ENCODE measurements at places on chromosomes 2 and 18.

- DNase-seq, result no peak
Measured at GRCh38 chr2:33216508-33217182, 259.8 kb upstream of the RASGRP3 start.

DNA sequence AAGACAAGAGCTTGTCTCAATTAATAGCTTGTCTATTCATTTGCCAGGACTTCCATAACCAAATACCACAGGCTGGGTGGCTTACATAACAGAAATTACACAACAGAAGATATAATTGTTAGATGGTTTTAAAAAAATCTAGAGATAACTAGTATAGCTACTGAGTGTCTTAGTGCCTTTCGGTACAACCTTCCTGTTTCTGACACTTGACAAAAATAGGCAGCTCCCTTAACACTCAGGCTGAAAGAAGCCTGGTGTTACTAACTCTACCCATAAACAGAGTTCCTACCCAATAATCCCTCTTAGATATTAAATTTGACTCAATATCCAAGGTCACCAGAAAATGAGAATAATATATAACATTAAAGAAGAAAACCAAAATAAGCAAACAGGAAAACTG, 129.7 kb downstream of the BARD1 start:
- DNase-seq, result no peak

DNA sequence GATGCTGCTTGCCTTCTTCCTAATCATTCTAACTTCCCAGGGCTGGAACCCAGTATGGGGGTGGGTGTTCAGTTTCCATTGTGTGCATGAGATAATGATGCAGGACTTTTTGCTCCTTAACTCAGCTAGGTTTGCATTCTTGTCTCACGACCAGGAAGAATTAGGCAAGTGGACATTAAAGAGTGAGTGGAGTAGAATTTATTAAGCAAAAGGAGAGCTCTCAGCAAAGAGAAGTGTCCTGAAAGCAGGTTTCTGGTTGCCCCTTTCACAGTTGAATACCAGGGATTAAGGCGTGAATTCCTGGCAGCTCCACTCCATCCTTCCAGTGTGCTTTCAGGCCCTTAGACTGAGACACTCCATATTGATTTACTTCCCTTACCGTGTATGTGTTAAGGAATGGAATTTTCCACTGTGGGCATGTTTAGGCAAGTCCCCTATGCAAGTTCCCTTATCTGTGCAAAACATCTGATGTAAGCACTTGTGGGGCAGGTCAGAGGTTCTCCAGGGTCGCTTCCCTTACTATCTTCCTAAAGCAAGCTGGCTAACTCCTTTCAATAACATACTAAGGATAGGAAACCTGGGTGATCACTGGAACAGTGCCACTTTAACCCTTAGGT, 126.5 kb downstream of the GPR39 start:
- no peak for DNase-seq

- DNase-seq, result no peak
Measured at GRCh38 chr2:49241991-49242390, 87.7 kb upstream of the FSHR start.

GRCh38 chr2:97011977-97012569, 25.7 kb upstream of the FAM178B start:
- DNase-seq, result no peak

DNA sequence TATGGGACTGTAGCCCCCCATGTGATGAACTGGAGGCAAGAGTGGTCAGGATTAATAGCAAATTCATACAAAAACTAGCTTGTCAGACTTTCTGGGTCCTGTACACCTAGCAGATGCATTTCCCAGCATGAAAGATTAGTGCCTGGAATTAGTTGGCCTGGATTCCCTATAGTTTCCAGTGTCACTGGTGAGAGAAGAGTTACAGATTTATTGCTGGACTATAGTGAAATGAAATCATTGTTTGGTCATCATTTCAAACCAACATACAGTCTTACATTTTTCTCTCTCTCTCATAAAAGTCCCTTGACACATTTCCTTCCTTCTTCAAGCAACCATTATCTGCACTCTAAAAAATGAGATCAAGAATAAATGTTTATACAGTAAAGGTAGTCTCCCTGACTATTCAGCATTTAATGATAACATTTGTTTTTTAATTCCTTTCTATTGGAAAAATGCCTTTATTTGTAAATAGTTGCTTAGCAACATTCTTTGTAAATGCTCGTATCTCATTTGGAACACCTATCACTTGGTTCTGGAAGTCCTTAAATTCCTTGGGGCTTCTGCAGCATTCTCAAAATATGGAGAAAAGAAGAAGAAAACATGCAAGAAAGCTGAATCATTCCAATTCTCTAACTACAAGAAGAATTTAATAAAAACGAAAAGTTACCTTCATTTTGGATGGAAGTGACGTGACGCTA, 144.4 kb downstream of the MREG start:
- DNase-seq, result no peak

GRCh38 chr18:79789091-79789891, 8.4 kb upstream of the KCNG2 start:
- DNase-seq, result no peak

DNA sequence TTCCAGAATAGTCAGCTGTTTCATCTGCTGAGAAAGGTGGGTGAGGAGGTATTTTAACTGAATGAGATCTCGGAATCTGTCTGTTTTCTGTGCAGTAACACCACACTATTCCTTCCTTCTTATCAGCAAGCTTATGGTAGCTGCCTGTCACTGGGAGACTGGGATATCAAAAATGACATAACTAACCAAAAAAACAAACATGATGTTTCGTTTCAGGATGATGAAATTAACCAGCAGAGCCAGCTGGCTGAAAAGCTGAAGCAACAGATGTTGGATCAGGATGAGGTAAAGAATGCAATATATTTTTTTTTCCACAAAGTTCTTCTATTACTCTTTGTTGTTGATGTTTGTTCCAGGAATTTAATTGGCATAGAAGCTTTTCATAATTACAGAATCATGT, 59.8 kb upstream of the LYPD6B start:
- no peak for DNase-seq

GRCh38 chr2:21916934-21917522, 793.3 kb downstream of the TDRD15 start:
- no peak for DNase-seq

DNA sequence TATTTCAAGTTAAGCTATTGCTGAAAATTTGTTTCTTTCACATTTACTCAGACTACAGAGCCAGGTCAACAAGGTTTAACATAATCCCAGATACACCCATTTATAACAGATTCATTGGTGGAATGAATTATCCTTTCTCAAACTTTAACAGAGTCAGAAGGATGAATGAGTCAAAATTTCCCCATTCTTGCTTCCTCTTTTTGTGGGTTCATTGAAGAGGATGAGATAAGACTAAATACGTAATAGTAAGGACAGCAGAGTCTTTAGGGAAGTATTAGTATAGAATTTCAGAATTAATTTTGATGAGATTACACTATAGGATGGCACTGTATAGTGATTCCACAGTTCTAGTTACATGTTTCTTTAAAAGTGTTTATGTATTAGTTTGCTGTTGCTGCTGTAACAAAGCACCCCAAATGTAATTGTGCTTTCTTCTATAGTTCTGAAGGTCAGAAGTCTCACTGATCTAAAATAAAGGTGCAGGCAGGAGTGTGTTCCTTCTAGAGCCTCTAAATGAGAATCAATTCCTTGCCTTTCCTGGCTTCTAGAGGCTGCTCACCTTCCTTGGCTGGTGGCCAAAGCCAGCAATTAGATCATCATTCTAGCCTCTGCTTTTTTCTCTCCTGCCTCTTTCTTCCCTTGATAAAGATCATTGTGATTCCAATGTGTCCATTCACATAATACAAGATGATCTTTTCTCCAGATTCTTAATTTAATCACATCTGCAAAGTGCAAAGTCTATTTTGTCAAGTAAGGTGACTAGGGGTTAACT, 309.3 kb upstream of the PIK3C3 start:
- no peak for DNase-seq

DNA sequence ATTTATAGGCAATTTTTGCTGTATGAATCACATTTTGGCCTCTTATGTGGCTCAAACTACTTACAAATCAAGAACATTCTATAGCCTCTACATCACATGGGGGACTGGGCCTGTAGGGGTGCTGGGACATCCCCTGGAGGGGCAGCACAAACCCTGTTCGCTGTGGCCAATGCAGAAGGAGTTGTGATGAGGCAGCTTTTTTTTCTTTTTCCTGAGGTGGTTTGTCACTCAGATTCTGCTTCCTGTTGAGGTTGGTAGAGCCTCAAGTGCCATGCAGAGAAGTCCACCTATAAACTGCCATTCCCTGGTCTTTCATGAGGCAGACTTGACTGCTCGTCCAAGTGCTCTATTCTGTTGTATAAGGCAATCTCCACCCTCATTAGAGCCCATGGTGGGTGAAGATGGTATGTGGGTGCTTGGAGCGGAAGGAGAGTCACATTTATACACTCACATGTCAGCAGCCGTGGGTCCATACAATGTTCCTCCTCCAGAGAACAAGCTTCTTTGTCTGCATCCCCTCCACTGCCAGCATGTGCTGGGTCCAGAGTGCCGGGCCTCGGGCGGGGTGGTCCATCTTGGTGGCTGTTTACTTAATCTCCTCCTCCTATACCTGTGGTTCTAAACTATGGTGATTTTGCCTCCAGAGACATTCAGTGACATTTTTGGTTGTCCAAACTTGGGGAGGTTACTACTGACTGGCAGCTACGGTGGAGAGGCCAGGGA, 120.3 kb downstream of the ACOXL start:
- no peak for DNase-seq

Measured in CMK (cell line).